ELR (cell line): ENCODE measurements at places on chromosomes 4 and X.

DNA sequence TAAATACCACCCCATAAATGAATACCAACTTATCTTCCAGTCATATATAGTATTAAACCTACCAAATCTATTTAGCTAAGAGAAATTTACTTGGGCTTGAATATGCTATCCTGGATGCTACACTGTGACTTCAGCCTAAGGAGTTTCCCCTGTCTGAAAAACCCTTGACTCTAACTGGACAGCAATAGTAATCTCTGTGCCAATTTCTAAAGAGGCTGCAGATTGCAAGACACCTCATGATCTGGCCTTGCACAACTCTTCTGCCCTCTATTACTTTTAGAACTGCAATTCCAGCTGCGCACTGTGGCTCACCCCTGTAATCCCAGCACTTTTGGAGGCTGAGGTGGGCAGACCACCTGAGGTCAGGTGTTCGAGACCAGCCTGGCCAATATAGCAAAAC is 371.5 kb downstream of the KCNIP4 start:
- DNase-seq: no peak

DNA sequence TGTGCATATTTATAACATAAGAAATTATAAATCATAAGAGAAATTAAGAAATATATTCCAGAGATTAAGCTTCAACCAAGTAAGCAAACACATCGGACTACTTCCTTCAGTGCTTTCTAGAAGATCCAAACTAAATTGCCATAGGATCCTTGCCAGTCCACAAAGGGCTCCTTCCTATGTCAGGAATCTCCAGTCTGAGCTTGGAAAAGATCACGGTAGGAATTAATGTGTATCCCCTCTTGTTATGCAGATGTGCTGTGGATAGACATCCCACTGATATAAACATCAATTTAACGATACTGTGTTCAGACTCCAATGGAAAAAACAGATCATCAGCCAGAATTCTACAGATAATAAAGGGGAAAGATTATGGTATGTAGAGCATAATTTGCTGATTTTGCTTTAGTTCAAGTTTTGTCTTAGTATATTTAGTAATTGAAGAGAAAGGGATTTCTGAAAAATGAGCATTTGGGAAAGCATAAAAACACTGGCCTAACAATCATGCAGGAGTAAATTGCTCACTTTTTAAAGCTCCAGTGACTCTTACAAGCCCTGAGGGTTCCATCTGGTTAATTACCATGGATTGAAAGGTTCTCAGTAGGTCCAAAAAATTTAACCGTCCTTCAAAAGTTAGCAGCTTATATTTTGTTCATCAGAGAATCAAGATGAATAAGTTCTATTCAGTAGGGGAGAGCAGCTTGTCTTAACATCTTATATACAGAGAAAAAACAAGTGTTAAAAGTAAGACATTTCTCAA is 65.9 kb downstream of the HHIP start:
- DNase-seq: no peak

DNA sequence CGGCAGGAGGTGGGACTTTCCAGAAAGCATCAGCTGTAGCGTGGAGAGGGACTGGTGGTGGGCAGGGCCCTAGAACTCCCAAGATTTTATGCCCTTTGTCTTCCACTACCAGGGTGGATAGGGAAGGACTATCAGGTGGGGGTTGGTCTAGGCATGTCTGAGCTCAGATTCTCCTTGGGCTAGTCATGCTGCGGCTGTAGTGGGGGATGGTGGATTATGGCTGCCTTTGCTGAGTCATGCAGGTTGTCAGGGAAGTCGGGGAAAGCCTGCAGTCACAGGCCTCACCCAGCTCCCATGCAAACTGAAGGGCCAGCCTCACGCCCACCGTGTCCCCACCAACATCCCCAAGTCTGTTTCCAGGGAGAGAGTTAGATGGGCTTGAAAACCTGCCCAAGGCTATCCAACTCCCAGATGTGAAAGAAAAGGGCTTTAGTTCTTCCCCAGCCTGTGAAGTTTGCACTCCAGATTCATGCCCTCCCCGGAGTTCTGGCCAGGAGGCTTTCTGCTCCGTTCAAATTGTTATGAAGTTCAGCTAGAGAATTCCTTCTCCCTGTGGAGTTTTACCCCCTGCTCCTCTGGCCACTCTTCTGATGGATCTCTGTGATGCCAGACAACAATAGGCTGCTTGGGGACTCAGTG is 13.4 kb upstream of the MEPE start:
- DNase-seq: peak; percentile 91

DNA sequence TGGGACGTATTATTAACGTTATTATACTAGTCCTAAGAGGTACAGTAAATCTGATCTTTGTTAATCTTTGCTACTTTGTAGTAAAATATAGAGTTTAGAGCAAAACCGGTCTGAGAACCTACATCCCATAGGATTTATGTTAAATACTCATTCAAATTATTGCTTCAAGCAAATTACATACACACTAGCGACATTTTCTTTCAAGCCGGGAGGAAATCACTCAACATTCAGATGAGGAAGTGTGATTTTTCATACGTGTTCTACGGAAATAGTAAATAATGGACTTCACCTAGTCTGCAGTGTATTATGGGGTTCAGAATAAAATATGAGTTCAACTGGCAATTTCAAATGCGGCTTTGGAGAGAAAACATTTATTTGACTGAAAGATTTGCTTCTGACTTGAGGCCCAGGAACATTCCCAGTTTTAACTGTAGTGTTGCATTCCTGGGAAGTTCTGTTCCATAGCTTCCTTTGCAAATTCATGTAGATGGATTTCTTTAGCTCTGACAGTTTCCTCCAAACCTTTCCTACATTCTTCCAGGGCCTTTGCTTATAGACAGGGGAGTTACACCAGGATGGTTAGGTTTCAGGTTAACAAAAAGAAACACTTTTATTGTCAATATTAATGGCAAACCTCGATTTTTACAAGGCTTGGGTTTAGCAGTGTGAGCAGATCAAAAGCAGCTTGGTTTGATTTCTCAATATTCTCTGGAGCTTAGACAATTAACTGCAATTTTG is 5.3 kb upstream of the HAND2 start:
- DNase-seq: no peak

- DNase-seq: no peak
Observed at GRCh38 chr4:848803-849477, 23.0 kb upstream of the CPLX1 start.

GRCh38 chr4:86595426-86595805 is 1.3 kb downstream of the PTPN13 start:
- DNase-seq: peak; percentile 56

- DNase-seq: no peak
Observed at GRCh38 chr4:115923152-115923551, 809.7 kb upstream of the NDST4 start.

DNA sequence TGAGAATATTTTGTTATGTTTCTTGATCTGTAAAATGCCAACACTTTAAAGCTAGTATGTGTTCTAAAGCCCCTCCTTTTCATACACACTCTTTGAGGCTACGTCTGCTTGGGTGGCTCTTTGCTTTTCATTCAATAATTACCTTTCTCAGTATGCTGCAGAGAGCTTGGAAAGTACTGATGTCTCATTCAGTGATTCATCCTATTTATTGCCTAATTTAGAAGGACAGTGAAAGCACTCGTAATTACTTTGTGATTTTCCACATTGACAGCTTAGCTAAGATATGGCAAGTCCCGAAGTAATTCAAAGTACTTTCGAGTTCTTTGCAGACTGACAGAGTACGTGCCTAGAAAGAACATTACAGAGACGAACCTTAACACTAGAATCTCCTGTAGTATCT is 57.2 kb downstream of the BMP15 start:
- DNase-seq: no peak

- DNase-seq: peak; percentile 49
Observed at GRCh38 chr4:99811850-99812249, 4.8 kb upstream of the DAPP1 start.

GRCh38 chrX:19245711-19246269 is 97.9 kb upstream of the PDHA1 start:
- DNase-seq: no peak

GRCh38 chr4:6811165-6811564 is 28.6 kb downstream of the KIAA0232 start:
- DNase-seq: no peak

GRCh38 chr4:26372525-26373172 is 51.8 kb downstream of the RBPJ start:
- peak; percentile 84 for DNase-seq

GRCh38 chrX:121635141-121635540 is 587.7 kb downstream of the GLUD2 start:
- DNase-seq: no peak

DNA sequence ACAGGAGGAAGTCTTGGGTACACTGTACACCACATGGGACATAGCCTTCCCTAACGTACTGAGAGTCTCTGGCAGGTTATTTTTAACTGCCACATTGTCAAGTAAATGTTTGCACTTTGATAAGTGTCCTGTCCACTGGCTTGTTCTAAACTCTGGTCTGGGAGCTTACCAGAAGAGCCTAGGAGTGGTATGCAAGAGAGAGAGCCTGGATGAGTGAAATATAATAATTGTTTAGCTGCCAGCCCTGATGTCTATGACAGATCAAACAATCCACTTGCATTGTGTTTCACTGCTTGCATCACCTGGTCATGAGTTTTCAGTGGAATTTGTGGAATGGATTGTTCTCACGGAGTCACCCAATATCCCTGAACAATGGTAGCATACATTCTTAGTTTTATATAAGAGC is 91.6 kb downstream of the SHROOM3 start:
- DNase-seq: no peak

DNA sequence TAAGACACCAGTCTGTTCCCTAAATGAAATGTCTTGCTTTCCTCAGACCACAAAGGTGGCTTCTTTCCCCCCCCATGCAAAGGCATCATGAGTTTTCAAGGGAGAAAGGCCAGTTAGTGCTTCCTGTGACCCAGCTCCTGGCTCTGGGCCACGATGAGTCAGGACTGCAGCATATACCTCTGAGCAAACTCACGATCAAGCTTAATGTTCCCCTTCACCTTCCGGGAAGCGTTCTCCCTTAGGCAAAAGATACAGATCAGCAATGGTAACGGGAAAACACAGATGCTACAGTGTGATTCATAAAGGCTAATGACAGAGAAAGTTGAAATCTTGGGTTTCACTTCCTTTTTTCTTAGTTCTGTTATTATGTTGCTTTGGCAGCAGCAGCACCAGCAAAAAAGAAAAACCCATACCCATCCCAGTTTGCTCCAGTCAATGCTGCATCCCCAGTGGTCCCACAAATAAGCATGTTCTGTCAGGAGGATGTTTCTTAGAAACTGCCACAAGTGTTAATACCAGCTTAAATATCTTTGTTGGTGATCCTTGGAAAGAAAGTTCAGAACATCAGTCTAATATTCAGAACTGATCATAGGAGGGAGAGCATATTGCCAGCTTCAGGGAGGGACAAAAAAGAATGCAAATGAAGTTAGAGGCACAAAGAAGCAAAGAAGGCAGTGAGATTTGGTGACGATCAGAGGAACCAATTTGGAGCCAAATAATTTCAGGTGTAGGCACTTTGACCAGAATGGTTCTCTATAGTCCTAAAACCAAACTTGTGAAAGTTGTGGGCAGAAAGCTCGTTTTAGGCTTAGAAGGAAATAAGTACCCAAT is 41.2 kb downstream of the LONRF3 start:
- peak; percentile 95 for DNase-seq

GRCh38 chrX:41024755-41025154 is 60.5 kb upstream of the USP9X start:
- no peak for DNase-seq
